ENCODE measurements at places on chromosomes 2 and 18.

- no peak for DNase-seq
Measured at GRCh38 chr2:85539361-85540132, 579 bp downstream of the MAT2A start.

GRCh38 chr2:15674637-15675455, 83.2 kb downstream of the DDX1 start:
- DNase-seq = no peak

DNA sequence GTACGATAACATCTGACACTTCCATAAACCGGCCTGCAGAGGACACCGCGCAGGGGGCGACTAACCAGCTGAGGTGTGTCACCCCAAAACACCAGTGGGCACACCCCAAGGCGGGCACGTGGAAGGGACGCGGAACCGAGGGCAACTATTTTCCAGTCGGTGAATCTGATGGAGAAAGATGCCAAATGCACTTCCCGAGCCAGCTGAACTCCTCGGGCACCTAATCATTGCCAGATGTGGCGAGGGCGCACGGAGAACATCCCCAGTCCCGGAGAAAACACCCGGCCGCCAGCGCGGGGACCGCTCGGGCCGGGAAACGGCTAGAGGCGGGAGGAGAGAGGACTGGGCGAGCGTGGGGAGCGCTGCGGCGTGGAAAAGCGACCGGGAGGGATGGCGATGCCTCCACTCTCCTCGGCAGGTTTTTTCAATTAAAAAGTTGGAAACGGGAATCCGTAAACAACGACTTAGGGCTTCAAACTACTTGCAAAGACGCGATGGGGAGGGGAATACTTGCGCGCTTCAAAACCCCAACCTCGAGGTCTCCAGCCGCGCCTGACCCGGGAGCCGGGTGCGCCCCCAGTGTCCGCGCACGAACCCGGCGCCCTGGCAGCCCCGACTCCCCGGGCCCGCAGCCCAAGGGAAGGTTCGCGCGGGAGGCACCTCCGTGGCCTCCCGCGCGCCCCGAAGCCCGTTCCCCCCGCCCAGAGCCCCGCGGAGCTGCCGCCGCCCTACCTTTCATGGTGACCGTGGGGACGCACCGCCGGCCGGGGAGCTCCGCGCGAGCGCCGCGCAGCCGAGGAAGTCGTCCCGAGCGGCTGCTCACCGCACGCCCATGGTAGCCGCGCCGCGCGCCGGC, 497 bp downstream of the COLEC12 start:
- DNase-seq = no peak

DNA sequence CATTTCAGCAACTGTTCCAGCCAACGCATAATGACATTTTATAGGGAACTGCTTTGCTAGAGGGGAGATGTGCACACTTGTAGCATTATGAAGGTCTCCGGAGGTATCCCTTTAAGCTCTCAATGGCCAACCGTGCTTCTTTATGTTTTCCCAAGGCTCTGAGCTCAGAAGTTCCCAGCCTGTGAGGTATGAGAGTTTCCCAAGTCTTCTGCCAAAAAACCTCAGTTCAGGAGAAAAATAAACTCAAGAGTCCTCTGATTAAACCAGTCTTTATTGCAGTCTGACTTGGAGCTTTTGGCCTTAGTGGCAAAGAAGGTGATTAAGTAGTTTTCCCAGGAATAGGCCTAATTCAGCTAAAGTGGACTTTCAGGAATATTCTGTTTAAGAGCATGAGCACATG, 35.4 kb upstream of the ZNF532 start:
- DNase-seq = no peak
